ENCODE measurements at places on chromosomes 1 and 21.
A peak's percentile ranks its signal among the peaks of the same experiment; 100 is the strongest.

- DNase-seq = no peak
Measured at GRCh38 chr1:233777566-233777965, 126.9 kb upstream of the SLC35F3 start.

DNA sequence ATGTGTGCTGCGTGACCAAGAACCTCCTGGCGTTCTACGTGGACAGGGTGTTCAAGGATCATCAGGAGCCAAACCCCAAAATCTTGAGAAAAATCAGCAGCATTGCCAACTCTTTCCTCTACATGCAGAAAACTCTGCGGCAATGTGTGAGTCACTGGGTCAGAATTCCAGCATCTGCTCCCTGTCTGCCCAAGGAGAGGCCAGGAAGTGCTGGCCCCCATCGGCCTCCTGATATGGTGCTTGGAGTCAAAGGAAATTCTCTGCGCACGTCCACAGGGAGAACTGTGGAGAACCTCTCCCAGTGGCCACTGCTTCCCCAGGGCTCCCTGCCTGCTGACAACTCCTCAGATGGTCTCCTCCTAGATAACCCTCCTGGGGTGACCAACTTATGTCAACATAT lies 25.6 kb upstream of the IL20 start:
- DNase-seq = no peak

DNA sequence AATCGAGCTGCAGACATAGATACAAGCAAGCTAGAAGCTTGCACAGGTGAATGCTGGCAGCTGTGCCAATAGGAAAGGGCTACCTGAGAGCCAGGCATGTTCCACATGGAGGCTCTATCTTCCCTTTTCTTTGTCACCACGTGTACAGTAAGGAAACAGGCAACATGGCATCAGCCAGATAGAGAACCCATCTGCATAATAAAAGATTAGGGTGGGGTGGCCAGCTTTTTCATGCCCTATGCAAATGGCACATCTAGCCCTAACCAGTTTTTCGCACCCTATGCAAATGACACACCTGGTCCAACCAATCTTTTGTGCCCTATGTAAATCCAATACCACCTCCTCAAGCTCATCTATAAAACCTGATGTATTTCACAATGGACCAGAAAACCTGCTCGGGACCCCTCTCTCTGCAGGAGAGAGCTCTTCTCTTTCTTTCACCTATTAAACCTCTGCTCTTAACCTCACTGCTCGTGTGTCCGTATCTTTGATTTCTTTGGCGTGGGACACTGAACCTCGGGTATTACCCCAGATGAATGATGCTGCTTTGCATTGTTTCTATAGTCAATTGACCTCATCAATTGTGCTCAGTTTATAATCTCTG lies 93.9 kb downstream of the SLC30A10 start:
- no peak for DNase-seq

DNA sequence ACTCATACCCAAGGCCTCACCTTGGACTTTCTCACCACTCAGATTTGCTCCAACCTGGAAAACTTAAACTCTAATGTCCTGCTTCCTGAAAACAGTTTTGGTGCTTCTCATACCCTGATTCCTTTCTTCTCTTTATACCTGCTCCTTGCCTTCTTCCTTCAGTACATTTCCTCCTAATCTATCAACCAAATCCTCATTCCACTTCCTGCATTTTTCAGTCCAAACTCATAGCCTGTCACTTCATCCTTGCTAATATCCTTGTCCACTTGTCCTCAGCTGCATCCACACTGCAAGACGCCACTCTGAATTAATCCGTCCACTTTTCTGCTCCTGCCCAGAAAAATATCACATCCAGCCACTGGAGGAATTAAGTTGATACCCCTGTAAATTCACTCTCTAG lies 25.9 kb downstream of the PPP1R15B start:
- DNase-seq = no peak

DNA sequence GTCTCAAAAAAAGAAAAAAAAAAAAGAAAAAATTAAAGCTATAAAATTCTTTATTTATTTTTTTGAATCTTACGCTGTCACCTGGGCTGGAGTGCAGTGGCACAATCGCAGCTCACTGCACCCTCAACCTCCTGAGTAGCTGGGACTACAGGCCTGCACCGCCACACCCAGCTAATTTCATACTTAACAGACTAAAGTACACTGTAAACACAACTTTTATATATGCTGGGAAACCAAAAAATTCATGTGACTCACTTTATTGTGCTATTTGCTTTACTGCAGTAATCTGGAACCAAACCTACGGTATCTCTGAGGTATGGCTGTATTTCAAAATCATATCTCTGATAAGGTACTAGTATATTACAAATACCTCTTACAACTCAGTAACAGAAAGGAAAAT lies 40.3 kb downstream of the HSF2BP start:
- DNase-seq = no peak

- no peak for DNase-seq
Measured at GRCh38 chr1:238324211-238324864, 433.6 kb upstream of the ZP4 start.

- DNase-seq = no peak
Measured at GRCh38 chr1:2582391-2582790, 4.2 kb upstream of the PRXL2B start.

DNA sequence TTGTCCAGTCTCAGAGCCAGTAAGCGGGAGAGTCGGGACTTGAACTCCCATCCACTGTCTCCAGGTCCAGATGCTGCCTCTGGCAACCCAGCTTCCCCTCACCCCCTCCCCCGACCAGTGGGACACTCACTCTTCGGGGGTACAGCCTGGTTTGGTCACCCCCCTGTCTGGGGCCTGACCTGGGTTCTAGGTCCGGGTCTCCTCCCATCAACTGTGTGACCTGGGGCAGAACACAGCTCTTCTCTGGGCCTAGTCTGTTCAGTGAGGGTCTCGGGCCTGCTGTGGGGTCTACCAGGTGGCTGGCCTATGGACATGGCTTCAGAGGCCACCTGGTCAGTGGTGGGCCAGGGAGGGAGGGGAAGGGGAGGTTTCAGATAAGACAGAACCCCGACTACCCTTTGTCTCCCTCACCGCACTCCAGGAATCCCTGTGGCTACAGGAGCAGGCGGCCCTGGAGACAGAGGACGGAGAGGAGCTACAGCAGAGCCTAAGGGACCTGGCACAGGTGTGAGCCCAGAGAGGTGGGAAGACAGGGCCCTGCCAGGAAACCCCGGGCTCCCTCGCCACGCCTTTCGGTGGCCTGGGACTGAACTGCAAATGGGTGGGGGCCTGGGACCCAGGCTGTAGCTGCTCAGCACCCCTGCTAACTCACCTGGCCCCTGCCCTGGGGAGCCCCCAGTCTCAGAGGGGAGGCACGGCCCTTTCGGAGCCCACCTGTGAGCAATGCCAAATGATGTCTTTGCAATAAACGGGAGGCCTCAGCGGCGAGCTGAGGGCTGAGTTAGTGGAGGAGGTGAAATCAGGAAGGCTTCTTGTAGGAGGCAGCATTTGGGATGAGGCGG lies 4.1 kb upstream of the NBPF3 start:
- DNase-seq = no peak

- no peak for DNase-seq
Measured at GRCh38 chr1:64981601-64982533, 15.5 kb upstream of the JAK1 start.

GRCh38 chr1:230651235-230651634 lies 9.0 kb downstream of the COG2 start:
- DNase-seq = no peak

GRCh38 chr1:220511785-220512184 lies 16.2 kb upstream of the MARK1 start:
- no peak for DNase-seq

- DNase-seq = no peak
Measured at GRCh38 chr1:175673371-175674150, 69.8 kb downstream of the TNR start.

GRCh38 chr1:21912038-21912758 lies 24.9 kb downstream of the HSPG2 start:
- no peak for DNase-seq

GRCh38 chr1:67741121-67741520 lies 56.1 kb downstream of the GADD45A start:
- DNase-seq = no peak

DNA sequence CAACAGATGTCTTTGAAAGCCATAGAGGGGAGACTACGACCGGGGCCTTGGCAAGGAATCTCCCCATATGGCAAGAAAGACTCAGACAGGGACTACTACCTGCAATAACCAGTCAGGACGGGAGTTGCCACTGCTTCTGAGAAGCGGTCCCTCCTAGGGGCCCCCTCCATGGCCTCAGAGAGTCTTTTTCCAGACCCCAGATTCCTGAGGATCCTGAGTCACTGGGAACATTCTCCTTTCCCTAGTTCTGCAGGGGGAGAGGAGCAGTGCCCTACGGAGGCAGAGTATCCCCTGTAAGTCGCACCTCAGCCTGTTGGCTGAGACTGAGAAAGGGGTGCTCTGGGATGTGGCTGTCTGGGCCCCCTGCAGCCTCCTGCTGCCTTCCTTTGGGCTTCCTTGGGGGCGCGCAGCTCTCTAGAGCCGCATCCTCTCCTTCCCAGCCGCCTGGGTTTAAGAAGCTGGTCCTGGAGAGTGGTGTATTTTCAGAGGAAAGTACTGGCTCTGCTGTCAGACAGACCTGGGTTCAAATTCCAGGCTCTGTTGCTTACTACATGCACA lies 7.8 kb downstream of the GLIS1 start:
- no peak for DNase-seq

DNA sequence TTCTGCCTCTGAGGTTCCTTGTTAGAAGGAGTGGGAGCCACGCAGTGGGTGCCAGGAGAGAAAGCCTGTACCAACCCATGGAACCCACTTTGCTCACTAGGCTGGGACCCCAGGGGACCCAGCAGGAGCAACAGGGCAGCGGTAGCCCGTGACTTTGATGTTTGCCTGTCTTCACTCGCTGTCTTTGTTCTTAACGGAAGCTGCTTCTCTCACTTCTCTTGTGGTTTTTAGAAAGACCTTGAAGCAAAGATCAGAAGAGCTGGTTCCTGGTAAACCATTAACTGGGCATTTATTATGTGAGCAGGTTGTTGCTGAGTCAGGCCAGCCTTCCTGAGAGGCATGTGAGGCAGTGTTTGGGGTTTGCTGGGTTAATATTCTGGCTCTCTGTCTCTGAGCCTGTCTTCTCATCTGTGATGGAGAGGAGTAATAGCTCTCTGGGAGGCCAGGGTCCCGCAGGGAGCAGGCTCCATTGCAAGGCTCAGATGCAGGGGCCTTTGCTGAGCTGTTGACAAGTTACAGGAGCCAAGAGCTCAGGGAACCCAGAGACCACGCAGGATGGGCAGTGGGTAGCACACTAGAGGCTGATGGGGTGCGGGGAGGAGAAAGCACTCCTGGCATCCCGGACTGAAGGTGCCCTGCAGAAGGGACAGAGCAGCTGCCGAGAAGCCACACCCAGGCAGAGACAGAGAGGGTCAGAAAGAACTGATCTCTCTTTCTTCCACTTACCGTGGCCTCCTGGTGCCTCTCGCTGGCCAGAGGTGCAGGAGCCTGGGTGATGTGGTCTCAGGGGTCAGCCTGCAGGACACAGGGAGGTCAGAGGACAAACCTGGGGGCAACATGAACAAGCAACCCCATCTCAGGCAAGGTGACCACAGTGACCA lies 367.5 kb upstream of the C1orf174 start:
- DNase-seq = no peak

DNA sequence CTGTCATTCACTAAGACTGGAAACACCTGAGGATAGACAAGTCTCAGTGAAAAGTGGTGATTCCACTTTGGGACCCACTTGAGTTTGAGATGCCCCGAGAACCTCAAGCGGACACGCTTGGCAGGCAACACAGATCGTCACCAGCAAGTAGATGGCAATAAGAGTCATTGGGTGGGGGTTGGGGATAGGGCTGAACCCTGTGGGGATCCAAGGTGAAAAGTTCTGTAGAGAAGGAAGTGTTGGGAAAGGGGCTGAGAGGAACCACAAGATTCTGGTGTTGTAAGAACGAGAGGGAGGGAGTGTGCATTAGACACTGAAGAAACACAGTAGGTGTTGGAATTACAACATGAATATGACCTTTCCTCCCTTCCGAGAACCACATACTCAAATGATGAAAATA lies 45.4 kb upstream of the TDRD10 start:
- no peak for DNase-seq

DNA sequence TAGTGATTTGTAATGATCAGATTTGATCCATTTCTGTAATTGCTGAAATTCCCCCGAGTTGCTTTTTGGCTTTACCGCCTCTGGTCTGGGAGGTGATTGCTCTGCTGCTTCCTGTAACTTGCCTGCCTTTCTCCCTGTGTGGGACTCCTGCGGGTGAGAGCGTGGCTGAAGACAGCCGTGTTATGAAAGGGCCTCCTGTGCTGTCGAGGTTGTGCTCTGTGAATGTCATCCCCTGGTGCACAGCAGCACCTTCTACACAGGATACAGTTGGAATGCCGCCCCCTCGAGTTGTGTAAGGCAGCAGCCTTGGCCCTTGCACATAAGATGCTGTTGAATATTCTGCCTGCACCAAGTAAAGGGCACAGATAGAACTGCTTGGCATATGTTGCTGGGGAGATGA lies 5.9 kb downstream of the SOD1 start:
- DNase-seq = no peak

- peak; percentile 51 for DNase-seq
Measured at GRCh38 chr1:180169640-180170195, 15.0 kb downstream of the QSOX1 start.

- no peak for DNase-seq
Measured at GRCh38 chr21:41632748-41633475, 125.0 kb upstream of the TMPRSS2 start.

DNA sequence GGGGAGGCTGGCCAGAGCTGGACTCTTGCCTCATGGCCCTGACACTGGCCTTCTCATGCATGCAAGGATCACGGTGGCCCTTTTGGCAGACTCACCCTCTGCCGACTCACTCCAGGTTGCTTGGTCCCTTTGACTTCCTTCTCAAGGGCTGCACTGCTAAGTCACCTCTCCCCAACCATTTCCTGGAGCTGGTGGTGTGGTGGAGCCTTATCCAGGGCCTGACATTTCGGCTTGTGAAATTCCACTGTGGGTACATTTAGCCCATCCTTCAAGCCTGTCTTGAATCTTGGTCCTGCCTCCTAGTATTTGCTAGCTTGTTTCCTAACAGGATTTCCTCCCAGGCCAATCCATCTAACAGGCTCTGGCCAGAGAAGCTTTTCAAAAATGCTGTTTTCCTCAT lies 52.6 kb upstream of the JUN start:
- no peak for DNase-seq

GRCh38 chr1:24047110-24047477 lies 64.8 kb downstream of the MYOM3 start:
- no peak for DNase-seq

- no peak for DNase-seq
Measured at GRCh38 chr1:62856960-62857359, 73.0 kb downstream of the ATG4C start.

Measured in RWPE2 (cell line).